Naive thymus-derived CD4-positive, alpha-beta T cell (primary cell): ENCODE measurements at places on chromosomes 16 and 17.

DNA sequence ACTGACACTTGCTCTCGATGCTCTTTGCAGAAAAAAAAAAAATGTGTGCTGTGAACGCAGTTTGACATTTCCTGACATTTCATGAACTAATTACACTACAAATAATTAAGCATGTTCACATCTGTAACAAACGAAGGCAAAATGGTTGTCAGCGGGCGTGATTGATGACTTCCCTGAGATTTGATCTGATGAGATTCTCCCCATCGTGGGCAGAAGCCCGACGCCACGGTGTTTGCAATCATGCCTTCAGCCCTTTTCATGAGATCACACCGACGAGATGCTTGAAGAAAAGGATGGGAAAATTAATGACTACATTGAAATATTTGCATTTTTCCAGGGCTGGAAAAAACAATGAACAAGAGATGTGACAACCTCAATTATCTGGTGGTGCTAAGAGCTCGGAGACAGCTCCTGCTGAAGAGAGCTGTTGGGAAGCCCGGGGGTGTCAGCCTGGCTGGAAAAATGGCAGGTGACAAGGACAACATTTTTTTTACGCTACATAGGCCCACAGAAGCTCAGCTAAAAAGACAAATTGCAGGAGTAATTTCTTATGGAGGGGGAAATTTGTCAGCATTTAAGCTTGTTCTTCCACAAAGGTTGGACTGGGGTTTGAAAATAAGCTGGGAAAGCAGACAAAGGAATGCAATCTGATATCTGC, 259.4 kb upstream of the IRX3 start:
- no peaks in the 10 kb centered on the region for H3K27me3 ChIP-seq
- no peak overlapping the region for H3K27ac ChIP-seq
- H3K4me1 ChIP-seq, result no peaks in the 10 kb centered on the region

- no peak overlapping the region for H3K27ac ChIP-seq
- no peaks in the 10 kb centered on the region for H3K4me1 ChIP-seq
- H3K27me3 ChIP-seq, result no peaks in the 10 kb centered on the region
- no peak for DNase-seq
- H3K36me3 ChIP-seq, result no peaks in the 10 kb centered on the region
Measured at GRCh38 chr16:48146710-48147109, 9.1 kb downstream of the ABCC12 start.

- H3K27ac ChIP-seq, result no peak overlapping the region
- no peaks in the 10 kb centered on the region for H3K27me3 ChIP-seq
- no peak for DNase-seq
- H3K36me3 ChIP-seq, result no peaks in the 10 kb centered on the region
- no peaks in the 10 kb centered on the region for H3K4me1 ChIP-seq
- H3K4me3 ChIP-seq, result no peak overlapping the region
Measured at GRCh38 chr17:55448681-55449080, 27.0 kb upstream of the MMD start.

GRCh38 chr16:85554889-85555718, 58.0 kb upstream of the GSE1 start:
- peak overlapping the region; percentile 84 for H3K4me3 ChIP-seq
- peak overlapping the region; percentile 83 for H3K27ac ChIP-seq
- DNase-seq, result peak; percentile 56
- peaks cover 9% of the 10 kb centered on the region for H3K36me3 ChIP-seq
- peaks cover 13% of the 10 kb centered on the region for H3K4me1 ChIP-seq

GRCh38 chr17:57354673-57355072, 98.3 kb downstream of the MSI2 start:
- no peak overlapping the region for H3K4me3 ChIP-seq
- H3K4me1 ChIP-seq, result peaks cover 25% of the 10 kb centered on the region
- no peak overlapping the region for H3K27ac ChIP-seq

DNA sequence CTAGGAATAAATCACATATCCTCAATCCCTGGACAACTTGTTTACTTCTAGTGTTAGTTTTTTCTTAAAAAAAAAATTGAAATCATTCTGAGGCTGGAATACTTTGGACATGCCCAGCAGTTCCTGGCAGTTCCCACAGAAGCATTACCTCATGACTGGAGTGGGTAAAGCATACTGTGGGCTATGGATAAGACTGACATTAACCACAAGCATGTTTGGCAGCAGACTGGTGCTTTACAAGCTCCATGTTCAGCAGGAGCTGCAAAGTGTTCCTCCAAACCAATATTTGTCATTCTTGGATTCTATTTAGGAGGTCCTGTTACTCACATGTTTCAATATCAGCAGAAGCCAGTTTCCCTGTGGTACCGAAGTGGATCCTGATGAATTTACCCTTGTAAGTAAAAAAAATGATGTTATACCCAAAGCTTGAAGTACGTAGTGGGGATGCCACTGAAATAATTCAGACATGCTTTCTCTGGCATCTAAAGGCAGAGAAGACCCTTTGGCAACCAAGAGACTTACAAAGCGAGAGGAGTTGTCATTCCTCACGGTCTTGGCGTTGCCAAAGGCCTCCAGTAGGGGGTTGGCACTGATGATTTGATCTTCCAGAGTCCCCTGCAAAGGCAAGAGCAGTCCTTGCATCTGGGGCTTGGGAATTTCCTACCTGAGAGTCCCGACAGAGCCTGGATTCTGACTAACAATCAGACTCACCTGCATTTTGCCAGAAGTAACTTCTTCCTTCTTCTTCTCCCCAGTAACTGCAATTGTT, 4.9 kb downstream of the MYH1 start:
- H3K36me3 ChIP-seq, result no peaks in the 10 kb centered on the region
- no peak overlapping the region for H3K4me3 ChIP-seq
- H3K27ac ChIP-seq, result no peak overlapping the region
- no peaks in the 10 kb centered on the region for H3K27me3 ChIP-seq
- DNase-seq, result no peak

DNA sequence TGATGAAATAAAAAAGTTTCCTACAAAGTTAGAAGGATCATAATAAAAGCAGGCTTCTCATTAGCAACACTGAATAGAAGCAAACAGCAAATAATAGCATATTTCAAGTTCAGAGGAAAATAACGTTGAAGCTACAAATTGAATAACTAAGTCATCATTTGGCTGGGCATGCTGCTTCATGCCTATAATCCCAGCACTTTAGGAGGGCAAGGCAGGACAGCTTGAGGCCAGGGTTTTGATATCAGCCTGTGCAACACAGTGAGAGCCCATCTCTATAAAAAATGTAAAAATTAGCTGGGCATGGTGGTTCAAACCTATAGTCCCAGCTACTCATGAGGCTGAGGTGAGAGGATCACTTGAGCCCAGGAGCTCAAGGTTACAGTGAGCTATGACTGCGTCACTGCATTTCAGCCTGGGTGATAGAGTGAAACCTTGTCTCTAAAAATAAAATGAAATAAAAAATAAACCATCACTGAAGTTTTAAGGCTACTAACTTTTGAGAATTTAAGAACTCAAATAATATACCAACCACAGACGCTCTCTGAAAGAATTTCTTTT, 25.5 kb downstream of the NCOR1 start:
- H3K36me3 ChIP-seq, result peaks cover 4% of the 10 kb centered on the region
- no peaks in the 10 kb centered on the region for H3K27me3 ChIP-seq
- H3K4me1 ChIP-seq, result no peaks in the 10 kb centered on the region
- no peak for DNase-seq
- H3K27ac ChIP-seq, result no peak overlapping the region

- H3K27me3 ChIP-seq, result no peaks in the 10 kb centered on the region
- H3K4me3 ChIP-seq, result no peak overlapping the region
- no peaks in the 10 kb centered on the region for H3K36me3 ChIP-seq
- no peak overlapping the region for H3K27ac ChIP-seq
- no peak for DNase-seq
- no peaks in the 10 kb centered on the region for H3K4me1 ChIP-seq
Measured at GRCh38 chr16:84423416-84423837, 55.1 kb downstream of the ATP2C2 start.

DNA sequence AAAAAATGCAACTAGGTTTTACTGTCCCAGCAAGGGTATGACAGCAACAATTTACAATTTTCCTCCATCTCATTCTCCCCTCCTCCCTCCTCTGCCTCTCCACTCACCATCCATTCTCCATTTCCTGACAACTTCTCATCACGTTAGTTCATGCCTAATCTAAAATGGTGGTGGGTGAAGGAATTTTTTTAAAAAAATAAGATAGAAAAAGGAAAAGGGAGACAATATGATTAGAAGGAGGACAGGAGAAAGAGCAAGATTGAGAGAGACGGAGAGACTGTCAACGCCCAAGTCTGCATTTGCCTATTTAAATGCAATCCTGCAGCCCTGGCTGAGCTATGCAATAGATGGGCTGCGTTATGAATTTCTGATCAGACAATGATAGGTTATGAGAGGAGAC, 380.7 kb upstream of the PSMD7 start:
- no peaks in the 10 kb centered on the region for H3K27me3 ChIP-seq
- no peak overlapping the region for H3K4me3 ChIP-seq
- no peaks in the 10 kb centered on the region for H3K4me1 ChIP-seq
- no peaks in the 10 kb centered on the region for H3K36me3 ChIP-seq

GRCh38 chr17:45745601-45746494, 38.3 kb upstream of the CRHR1 start:
- no peaks in the 10 kb centered on the region for H3K4me1 ChIP-seq
- no peak overlapping the region for H3K4me3 ChIP-seq
